ENCODE measurements at places on chromosomes 3 and 15.

DNA sequence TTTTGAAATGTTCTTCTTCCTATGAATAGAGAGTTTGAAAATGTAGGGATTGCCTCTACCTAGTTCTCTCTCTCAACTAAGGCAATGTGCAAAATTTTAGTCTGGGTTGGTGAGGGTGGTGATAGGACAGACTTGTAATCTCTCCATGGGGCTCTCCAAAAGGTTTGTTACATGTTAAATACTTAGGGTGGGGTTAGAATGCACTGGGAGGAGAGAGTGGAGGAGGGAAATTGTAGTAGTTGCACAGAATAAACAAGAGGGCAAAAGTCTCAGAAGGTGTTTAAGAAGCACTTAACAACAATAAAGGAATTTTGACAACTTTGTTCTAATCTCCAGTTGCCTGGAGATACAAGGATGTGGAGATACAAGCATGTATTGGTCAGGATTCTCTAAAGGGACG is 230.4 kb downstream of the NECTIN3 start:
- DNase-seq: no peak

DNA sequence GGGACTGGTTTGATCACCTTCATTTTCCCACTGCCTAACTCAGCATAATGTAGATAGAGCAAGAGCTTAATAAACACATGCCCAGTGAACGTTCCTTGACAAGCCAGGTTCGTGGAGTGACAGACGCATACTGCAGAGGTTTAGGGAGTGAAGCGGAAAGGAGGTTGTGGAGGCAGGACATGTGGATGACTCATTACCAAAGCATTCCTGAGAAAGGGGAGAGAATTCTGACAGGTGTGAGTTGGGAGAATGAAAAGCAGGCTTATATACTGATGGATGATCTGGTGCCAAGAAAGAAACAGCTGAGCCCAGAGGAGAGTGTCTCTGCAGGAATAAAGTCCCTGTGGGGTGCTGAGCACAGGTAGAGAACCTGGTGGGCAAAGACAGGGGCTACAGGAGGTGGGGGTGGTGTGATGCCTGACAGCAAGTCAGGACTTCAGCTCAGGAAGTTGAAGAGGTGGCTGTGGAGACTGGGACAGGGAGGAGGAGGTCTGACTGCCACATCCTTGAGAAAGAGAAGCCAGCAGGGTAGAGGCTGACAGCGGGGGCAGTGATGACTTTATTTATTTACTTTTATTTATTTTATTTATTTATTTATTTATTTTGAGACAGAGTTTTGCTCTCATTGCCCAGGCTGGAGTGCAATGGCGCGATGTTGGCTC is 2.4 kb upstream of the RPL29 start:
- DNase-seq: no peak

DNA sequence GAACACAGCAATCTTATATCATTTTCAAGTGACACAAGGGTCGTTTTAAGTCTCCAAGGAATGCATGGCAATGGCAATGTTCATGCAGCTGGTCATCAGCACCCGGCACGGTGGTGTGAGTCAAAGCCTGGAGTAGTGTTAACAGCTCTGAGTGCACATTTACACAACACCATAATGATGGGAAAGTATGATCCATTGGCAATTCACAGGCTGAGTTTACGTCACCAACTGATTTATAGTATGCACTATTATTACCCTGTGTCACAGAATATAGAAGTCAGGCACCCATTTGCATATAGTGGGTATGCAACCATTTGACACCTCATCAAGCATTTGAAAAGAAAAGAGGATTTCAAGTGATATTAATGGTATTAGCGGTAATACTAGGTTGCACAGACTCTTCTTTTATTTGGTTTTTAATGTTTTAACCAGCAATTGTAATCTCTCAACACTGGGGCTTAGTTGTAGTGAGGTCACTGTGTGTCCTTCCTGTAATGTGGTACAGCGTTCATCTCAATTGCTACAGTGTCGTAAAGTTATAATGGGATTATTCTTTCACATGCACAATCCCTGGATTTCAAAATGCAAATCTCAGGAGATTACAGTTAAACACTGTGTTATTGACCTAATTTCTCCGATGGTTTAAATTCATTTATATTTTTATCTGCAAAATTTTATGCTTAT is 113.8 kb downstream of the C3orf38 start:
- peak; percentile 9 for DNase-seq

DNA sequence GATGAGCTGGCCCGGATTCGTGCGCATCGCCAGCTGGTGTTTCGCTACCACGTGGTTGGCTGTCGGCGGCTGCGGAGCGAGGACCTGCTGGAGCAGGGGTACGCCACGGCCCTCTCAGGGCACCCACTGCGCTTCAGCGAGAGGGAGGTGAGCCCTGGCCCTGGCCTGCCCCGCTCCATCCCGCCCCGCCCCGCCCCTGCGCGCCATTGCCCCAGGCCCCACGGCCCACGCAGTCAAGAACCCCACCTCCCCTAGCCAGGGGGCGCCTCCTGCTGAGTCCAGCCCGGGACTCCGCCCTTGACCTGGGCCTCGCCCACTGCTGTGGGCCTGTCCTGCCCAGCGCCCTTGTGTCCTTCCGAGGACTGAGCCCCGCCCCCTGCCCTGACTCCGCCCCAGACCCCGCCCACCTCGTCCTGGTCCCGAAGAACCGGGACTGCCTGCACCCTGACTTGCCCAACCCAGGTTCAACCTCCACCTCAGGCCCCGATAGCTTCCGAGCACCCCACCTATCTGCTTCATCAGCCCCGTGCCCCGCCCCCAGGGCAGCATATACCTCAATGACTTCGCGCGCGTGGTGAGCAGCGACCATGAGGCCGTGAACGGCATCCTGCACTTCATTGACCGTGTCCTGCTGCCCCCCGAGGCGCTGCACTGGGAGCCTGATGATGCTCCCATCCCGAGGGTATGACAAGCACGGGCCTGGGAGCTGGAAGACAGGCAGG is 14.8 kb downstream of the NT5DC2 start:
- no peak for DNase-seq

- DNase-seq: peak; percentile 38
Observed at GRCh38 chr15:67548236-67548852, 5.8 kb downstream of the MAP2K5 start.
